Forelimb muscle (tissue), 1 donor: ENCODE measurements at places on chromosomes 2 and 18.
A peak's percentile ranks its signal among the peaks of the same experiment; 100 is the strongest.

- DNase-seq = no peak
Observed at GRCh38 chr2:152386266-152386665, 51.3 kb downstream of the FMNL2 start.

GRCh38 chr2:137966043-137966442 is 1.8 kb downstream of the HNMT start:
- DNase-seq = no peak

DNA sequence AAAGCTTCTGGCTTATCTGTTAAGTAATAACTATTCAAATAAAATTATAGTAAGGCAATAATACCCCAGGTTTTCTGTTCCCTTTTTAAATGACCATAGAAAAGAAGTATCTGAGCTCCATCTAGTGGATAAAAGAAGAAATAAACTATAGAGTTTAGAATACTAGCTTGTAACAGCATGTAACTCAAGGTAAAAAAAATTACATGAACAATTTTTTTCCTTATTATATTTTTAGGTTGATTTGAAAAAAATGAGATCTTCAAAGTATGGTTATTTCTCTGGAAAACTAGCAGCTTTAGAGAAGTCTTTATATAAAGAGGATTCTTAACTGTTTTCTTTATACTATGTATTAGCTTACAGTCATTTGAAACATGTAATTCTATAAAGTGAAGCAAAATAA is 58.1 kb downstream of the NCKAP1 start:
- DNase-seq = peak; percentile 1

DNA sequence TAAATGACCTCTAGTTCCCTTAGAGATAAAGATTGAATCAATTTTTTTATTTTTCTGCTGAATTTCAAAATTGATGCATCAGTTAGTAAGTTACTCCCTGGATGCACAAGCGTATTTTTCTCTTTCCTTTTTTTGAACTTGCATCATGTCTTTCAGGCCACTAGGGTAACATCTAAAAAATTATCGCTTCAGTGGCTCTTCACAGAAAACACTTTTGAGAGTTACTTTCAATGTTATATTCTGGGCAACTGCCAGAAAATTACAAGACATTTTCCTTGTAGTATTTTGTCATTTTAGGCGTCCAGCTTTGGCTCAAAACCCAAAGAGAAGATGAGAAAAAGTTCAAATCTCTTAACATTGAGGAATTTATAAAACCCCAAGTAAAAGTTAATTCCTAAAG is 59.8 kb downstream of the DSEL start:
- DNase-seq = peak; percentile 22

- DNase-seq = no peak
Observed at GRCh38 chr2:51855683-51856082, 823.8 kb upstream of the NRXN1 start.

GRCh38 chr2:16012029-16012596 is 71.8 kb downstream of the MYCN start:
- no peak for DNase-seq
